ENCODE measurements at places on chromosomes 6 and 20.

DNA sequence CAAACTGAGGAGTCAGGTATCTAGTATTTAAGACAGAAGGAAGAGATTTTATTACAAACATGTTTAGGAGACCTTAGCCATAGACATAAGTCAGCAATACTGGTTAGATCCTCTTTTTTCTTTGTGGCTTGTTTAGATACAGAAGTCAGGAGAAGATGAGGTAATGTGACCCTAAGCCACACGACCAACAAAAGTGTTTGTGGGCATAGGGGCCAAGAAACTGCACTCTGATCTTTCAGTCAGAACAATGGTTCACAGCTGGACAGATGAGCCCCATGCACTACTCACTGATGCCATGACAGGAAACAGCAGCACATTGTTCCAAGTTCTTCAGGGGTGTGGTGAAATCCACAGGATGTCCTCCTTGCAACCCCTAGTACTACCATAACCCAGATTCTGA is 238.5 kb upstream of the RAB32 start:
- DNase-seq, result no peak

DNA sequence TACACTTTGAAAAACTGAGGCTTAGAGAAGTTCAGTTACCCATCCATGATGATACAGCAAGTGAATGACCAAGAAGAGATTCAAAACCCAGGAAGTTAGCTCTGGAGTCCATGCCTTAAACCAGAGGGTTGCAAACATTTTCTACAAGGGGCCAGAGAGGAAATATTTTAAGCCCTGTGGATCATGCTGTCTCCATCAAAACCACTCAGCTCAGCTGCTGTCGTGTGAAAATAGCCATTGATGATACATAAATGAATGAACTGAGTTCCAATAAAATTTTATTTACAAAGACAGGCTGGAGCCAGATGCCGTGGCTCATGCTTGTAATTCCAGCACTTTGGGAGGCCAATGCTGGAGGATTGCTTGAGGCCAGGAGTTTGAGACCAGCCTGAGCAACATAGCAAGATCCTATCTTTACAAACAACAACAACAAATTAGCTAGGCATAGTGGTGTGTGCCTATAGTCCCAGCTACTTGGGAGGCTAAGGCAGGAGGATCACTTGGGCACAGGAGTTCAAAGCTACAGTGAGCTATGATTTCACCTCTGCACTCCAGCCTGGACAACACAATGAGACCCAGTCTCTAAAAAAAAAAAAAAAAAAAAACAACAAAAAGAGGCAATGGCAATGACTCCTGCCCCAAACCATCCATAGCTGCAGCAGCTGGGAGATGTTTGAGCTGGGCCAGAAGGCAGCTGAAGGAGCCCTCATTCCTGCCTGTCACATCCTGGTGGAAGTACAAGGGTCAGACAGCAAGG is 44.1 kb upstream of the RIN2 start:
- DNase-seq, result no peak

DNA sequence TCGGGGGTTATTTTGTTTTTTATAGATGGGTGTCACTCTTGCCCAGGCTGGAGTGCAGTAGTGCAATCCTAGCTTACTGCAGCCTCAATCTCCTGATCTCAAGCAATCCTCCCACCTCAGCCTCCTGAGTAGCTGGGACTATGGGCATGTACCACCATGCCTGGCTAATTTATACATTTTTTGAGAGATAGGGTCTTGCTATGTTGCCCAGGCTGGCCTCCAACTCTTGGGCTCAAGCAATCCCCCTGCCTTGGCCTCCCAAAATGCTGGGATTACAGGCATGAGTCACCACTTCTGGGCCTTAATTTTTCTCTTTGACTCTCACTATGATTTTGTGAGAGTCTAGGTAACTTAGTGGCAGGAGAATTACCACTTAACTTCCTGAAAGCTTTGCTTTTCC is 23.3 kb downstream of the AKAP12 start:
- no peak for DNase-seq

DNA sequence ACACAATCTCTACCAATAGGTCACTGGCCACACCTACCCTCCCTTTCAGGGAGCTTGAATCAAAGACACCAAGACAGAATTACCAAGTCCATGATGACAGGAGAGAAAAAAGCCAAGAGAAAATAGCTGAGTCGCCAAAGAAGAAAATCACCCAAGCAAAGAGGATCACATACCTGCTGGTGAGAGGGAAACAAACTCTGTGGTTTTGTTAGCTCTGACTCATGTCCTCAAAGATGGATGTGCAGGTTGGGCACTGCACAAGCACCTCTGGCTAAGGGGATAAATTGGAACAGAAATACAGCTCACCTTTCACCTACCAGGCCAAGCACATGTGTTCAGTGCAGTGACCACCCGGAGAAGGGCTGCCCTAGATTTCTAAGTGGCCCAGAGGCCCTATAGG is 114.8 kb downstream of the TFAP2A start:
- DNase-seq, result no peak

- no peak for DNase-seq
Observed at GRCh38 chr20:1364106-1364505, 28.7 kb downstream of the FKBP1A start.

DNA sequence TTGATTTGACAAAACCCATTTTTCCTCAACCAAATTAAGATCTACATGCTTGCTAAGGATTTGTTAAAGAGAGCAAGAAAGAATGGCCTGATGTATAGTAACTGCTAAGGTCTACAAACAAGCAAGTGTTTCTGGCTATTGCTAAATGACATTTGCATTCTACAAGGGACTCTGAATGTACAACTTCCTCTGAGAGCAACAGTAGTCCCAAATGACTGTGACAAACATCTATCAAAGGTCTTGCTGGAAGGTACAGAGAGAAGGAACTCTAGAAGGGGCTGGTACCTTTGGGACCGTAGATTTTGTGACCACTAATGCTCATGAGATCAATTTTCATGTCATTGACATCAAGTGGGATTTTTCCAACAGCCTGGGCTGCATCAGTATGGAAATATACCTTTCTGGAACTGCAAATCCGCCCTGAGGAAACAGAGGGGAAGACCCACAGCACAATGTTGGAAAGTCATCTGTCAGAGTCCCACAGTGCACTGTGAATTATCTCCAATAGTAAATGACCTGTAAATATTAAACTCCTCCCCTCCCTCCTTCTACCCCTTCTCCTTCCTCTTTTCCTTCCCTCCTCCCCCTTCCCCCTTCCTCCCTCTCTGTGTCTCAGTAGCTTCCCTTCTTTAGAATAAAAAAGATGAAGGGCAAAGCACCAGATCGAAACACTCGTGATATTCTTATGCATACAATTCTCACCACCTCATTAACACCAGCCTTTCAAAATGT is 15.9 kb upstream of the CPNE1 start:
- no peak for DNase-seq

- DNase-seq, result no peak
Observed at GRCh38 chr6:148432462-148433195, 90.0 kb downstream of the SASH1 start.

GRCh38 chr6:14765106-14765505 is 480.8 kb upstream of the JARID2 start:
- DNase-seq, result peak; percentile 68

DNA sequence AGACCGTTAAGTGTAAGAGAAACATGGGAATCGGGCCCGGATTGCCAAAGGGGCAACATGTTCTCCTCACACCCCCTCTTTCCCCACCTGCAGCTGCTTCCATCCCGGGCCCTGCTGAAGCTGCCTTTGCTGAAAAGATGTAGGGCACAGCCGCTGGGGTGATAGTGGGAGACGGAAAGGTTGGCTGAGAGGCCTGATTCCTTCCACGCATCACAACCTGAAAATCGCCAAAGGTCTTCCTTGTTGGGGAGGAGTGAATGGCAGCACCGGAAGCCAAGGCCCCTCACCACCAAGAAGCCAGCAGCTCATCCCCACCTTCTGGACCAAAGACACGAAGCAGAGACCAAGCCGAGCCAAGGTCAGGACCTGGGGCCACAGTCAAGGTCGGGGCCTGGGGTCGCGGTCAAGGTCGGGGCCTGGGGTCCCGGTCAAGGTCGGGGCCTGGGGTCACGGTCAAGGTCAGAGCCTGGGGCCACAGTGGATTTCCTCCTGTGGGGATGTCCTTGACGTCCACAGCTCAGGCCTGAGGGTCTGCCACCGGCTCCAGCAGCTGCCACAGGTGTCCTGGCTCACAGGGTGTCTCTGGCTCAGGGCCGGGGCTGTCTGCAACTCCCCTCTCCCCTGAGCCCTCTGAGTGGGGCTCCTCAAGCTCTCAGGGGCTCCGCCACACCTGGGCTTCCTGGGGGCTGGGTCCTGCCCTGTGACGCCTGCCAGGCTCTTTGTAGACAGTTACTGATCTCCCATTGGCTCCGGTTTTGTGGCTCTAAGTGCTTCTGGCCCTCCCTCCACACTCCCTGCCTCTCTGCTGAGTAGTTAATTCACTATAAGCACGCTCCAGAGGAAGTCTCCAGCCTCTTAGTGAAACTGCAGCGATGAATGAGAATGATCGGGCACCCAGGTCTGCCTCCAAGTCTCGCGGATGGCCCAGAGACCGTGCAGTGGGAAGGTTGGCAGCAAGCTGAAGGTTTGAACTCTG is 5.5 kb upstream of the CHRNA4 start:
- no peak for DNase-seq

- no peak for DNase-seq
Observed at GRCh38 chr20:5729348-5729747, 20.9 kb upstream of the SHLD1 start.

GRCh38 chr6:43823879-43824702 is 54.1 kb downstream of the VEGFA start:
- no peak for DNase-seq

DNA sequence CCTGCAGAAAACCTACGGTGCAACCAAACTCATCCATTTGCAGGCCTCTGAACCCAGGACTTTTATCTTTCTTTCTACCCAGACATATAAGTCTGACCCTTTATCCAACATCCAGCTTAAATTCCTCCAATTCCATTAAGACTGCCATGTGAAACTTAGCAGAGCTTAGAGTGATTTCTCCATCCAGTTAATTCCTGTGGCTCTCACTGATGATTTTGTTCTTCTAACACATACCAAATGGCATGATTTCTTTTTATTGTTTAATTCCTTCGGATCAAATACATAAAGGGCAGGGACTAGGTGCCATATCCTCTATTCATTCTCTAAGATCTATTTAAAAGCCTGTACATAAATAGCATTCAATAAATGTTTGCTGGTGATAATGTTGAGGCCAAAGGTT is 92.9 kb downstream of the TASP1 start:
- DNase-seq, result no peak

- no peak for DNase-seq
Observed at GRCh38 chr6:38279963-38280588, 359.7 kb downstream of the BTBD9 start.

DNA sequence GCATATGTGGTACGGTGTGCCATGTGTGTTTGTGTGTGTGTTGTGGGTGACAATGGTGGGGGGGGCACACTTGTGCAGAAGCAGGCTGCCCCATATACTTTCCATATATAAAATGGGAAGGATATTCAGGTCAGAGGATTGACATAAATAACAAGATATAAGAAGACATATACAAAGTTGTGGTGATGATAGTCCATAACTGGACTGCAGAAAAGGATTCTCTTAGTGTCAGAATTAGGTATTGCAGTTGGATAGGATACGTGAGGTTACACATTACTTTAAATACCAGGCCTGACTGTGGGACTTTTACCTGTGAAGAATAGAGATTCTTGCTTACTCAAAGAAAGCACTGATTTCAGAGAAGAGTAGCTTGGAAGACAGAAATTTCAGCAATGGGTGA is 1260.3 kb downstream of the EPHA7 start:
- DNase-seq, result no peak

- DNase-seq, result no peak
Observed at GRCh38 chr20:5069141-5069806, 50.5 kb downstream of the PCNA start.

- DNase-seq, result no peak
Observed at GRCh38 chr6:39080246-39080875, 31.8 kb downstream of the GLP1R start.

GRCh38 chr20:20034486-20034885 is 17.3 kb downstream of the NAA20 start:
- DNase-seq, result no peak

- DNase-seq, result no peak
Observed at GRCh38 chr6:70841112-70841511, 115.7 kb downstream of the B3GAT2 start.

- peak; percentile 18 for DNase-seq
Observed at GRCh38 chr6:129493354-129493902, 216.5 kb downstream of the ARHGAP18 start.

DNA sequence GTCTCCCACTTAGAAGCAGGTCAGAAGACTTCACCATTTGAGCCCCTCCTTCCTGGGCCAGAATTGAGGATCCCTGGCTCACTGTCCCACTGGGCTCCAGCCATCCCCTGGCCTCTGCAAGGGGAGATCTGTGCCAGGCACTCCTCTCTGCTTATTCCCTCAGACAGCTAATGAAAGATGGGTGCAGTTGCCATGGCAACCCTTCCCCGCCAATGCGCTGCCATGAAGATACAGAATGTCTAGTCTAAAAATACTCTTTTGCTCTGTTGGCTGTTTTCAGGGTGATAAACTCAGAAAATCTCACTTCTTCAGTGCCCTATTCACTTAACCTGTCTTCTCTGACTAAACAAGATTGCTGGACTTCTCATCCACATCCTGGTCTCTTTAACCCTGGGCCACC is 13.6 kb upstream of the TTLL2 start:
- no peak for DNase-seq

GRCh38 chr6:35673755-35674154 is 15.0 kb downstream of the FKBP5 start:
- no peak for DNase-seq

DNA sequence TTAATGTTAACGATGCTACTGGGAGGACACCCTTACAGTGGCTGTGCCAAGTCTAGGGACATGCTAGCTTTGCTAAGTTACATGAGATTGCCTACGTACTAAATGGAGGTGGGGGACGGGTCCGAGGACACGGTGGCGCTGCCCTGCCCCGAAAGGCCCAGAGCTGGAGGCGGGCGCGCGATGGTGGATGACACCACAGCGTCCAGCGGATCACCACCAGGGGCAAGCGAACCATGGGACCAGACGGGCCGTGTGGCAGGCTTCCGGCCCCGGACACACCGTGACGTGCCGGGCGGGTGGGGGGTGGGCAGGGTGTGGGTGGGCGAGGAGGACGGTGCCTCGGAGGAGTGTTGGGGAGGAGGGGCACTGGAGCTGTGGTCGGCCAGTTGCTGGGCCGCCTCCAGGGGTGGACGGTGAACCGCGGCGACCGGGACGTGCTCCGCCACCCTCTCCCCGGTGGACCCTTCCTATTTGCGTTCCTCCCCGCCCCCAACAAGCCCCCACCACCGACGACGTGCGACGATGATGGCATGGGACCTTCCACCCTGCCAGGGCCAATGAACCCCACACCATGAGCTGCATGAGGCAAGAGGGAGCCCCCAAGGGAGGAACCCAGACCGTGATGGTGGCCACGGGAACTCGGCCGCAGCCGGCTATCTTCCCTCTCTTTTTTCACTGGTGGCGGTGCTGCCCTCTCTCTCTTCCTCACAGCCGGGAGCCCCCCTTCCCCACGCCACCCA is 773.3 kb upstream of the DEFB115 start:
- DNase-seq, result no peak

DNA sequence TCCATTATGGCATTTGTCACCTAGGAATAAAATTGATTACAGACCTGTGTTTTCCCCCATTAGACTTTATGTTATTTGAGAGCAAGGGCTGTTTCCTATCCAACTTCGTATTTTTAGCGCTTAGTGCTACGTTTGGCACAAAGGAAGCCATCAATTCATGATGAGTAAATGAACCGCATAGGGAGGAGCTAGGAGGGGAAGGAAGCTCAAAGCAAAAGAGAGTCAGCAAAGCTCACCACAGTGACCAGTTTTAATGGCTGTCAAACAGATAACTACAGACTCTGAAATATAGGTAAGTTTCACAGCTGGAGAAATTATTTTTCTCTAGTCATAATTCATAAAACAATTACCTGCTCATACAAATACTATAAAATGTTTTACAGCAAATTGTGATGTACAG is 6.9 kb upstream of the SAMD3 start:
- no peak for DNase-seq

Measured in retinal pigment epithelial cell (primary cell).